ENCODE measurements at places on chromosomes 2 and 18.

GRCh38 chr2:108125581-108125980, 114.2 kb upstream of the SULT1C3 start:
- no peak for DNase-seq

DNA sequence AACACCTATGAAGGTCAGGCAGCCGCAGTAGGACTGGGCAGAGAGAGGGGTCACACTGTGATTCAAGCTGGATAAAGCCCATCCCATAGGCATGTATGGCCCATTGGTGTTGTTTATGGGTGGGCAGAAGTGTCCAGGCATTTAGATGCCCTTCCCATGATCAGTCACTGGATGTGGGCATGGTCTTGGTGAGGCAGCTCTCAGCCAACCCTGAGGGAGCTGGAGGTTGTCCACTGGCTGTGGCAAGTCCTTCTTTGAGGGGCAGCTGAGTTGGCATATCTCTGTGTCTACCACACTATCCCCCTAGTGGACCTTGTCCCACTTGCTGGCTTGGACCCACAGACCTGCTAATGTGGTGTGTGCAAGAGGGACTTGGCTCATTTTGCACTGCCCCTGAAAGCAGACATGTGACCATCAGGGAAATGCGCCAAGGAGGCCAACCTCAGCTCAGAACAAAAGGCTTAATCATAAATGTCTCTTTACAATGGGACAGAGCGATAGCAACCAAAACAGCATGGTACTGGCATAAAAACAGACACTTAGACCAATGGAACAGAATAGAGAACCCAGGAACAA, 82.0 kb downstream of the TMEM17 start:
- DNase-seq, result no peak

GRCh38 chr2:164816900-164817299, 24.7 kb downstream of the COBLL1 start:
- DNase-seq, result no peak

DNA sequence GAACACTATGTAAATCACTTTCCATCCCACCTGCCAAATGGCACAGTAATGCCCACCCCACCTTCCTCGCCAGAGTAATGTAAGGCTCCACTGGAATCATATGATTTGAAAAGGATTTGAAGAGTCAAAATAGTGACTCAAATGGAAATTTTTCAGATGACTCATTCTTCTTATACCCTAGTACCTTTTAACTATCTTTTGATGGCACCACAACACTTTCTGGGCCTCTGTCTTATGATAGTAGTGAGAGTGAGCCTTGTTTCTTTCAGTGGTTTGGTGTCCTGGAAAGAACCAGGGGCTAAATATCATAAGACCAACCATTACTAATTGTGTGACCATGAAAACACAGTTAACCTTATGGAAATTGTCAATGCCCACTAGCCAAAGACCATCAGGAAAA, 235.4 kb upstream of the SLC14A2 start:
- no peak for DNase-seq

DNA sequence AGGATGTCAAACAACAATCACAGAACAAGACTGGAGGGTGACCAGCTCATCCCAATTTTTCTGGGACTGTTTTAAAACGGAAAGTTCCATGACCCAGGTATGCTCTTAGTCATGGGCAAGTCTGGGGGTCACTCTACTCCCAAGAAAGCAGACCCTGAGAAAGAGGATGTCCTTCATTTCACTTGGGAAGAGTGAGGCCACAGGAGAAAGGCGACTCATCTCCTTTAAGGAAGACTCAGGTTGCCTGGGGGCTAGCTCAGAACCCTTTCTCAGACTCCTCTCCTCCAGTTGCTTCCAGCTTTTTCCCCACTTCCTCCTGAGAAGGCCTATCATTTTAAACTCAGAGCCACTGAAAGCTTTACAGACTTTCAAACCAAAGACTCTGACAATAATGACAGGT, 9.3 kb downstream of the RNF152 start:
- no peak for DNase-seq

DNA sequence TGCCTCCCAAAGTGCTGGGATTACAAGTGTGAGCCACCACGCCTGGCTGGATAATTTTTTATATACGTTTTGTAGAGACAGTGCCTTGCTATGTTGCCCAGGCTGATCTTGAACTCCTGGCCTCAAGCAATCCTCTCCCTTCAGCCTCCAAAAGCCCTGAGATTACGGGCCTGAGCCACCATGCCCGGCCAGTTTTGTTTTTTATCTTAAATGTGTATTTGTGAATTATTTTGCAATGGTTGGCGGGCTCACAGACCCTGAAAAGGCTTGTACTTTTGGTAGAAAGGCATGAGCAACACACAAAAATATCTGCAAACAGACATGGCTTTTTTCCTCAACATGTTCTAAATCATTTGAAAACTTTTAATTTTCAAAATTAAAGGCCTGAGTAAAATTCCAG, 73.4 kb upstream of the TMEM18 start:
- DNase-seq, result no peak

- no peak for DNase-seq
These were observed 828.0 kb upstream of the CDH2 start for GRCh38 chr18:29004921-29005320.

- no peak for DNase-seq
These were observed 87.0 kb upstream of the GATA6 start for GRCh38 chr18:22082408-22082807.

DNA sequence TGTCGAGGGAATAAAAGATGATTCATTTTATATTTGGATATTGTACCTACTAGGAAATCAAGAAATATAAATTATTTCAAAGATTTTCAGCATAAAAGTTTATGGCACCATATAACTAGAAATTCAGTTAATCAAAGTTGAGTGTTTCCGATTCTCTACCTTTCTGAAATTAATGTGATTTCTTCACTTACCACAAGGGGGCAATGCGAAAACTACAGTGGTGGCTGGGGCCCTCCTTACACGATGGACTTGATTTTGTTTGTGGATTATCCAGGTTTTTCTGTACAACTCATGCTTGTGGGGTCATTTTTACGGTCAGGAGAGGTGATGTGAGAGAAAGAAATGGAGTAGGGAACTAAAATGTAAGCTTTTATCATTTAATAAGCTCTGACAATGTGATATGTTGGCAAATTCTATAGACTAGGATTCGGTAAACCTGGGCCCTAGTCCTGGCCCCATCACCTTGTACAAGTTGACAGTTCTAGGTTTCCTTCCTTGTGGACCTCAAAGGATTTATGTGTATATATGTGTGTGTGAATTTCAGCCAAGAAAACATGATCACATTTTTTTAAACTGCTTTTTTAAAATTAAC, 47.6 kb downstream of the G6PC2 start:
- DNase-seq, result no peak

DNA sequence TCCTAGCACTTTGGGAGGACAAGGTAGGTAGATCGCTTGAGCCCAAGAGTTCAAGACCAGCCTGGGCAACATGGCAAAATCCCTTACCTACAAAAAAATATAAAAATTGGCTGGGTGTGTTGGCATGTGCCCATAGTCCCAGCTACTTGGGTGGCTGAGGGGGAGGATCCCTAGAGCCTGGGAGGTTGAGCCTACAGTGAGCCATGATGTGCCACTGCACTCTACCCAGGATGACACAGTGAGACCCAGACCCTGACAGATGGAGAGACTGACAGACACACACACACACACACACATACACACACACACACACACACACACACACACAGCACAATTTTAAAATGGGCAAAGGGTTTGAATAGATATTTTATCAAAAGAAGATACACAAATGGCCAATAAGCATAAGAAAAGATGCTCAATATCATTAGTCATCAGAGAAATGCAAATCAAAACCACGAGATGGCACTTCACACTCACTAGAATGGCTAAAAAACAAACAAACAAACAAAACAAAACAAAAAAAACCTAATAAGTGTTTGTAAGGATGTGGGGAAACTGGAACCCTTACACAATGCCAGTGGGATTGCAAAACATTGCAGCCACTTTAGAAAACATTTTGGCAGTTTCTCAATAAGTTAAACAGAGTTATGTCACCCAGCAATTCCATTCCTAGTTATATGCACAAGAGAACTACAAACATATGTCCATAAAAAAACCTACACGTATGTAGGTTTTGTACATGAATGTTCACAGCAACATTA, 42.3 kb downstream of the BAZ2B start:
- no peak for DNase-seq

GRCh38 chr2:231117922-231118613, 6.8 kb downstream of the HTR2B start:
- no peak for DNase-seq

GRCh38 chr18:22320155-22320554, 97.6 kb downstream of the CTAGE1 start:
- no peak for DNase-seq

DNA sequence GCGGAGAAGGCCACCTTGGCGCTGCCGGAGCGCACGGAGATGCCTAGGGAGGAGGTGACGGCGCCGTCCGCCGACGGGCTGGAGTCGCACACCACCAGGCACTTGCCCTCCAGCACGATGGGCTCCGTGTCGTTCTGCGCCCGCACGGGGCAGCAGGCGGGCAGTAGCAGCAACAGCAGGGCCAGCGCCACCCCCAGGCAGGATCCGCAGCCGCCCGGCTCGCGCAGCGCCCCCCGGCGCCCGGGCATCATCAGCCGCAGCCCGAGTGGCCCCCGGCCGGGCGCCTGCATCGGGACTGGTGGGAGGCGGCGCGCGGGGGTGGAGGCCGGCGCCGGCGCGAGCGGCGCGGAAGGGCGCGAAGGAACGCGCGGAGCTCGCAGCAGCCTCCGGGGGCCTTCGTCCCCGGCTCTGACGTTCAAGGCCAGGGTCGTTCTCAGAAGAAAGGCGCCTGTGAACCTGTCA, 2.2 kb downstream of the CBLN2 start:
- DNase-seq, result no peak

DNA sequence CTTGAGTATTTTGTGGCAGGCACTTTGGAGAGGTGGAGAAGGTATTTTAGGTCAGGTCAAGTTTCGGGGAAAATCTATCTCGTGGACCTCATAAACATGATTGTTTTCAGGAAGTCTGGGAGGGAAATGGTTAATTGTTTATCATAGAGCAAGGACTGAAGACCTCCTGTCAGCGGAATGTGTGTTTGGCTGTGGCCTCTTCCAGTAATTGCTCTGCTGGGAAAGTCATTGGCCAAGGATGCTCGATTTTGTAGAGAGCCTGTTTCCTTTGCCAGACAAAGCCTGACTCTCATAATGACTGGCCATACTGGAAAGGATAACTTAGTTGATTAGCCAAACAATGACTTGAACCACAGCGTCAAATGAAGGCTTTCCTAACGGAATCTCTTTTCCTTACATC, 30.0 kb downstream of the IL1R2 start:
- no peak for DNase-seq

GRCh38 chr2:36172824-36173223, 182.8 kb upstream of the CRIM1 start:
- no peak for DNase-seq

DNA sequence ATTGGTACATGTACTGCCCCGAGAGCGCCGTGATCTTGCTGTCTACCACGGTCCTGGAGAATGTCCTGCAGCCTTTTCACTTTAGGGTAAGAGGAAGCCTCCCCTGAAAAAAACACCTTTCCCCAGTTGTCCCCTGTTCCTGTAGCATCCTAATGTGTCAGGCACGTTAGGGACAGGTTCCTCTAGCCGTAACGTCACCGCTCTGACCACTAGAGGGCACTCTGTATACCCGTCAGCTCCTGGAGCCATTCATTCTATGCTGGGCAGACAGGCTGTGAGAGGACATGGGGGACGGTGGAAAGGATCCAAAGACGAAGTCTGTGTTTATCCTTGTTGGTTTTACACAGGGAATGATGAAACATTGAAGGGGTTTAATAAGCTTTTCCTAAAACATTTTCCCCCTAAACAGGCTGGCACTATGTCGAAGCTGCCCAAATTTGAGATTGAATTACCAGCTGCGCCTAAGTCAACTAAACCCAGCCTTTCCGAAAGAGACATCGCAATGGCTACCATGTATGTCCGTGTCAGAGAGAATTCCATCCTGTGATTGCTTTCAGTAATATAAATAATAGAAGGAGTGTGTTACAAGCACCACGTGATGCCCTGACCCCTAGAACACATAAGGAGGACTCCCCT, 12.7 kb downstream of the RMC1 start:
- peak; percentile 78 for DNase-seq

GRCh38 chr2:8833853-8834252, 3.6 kb downstream of the KIDINS220 start:
- DNase-seq, result no peak

GRCh38 chr2:17583166-17583565, 42.7 kb downstream of the VSNL1 start:
- DNase-seq, result no peak

- no peak for DNase-seq
These were observed 6.9 kb upstream of the EHBP1 start for GRCh38 chr2:62698653-62699052.

- DNase-seq, result no peak
These were observed 18.3 kb upstream of the KLHL29 start for GRCh38 chr2:23366720-23367119.

GRCh38 chr2:1306014-1306686, 107.1 kb upstream of the TPO start:
- DNase-seq, result no peak

- DNase-seq, result no peak
These were observed 434.8 kb downstream of the NBAS start for GRCh38 chr2:15126373-15126772.

GRCh38 chr2:164570475-164570874, 50.8 kb downstream of the GRB14 start:
- no peak for DNase-seq

DNA sequence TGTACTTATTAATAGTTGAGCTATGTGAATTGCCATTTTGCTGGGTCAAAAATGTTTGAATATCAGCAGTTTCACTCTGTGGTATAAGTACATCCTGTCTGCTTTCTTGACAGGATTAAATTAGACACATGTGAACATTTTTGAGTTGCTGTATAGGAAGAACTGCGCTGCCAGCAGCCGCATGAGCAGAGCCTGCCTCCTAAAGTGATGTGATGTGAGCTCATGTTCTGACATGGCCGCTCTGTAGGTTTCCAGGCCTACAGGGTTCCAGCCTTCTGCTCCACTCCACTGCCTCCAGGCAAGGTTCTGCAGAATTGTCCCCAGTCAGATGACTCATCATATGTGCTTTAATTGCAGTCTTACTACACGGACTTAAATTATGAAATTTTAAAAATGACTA, 119.7 kb upstream of the NFATC1 start:
- no peak for DNase-seq

DNA sequence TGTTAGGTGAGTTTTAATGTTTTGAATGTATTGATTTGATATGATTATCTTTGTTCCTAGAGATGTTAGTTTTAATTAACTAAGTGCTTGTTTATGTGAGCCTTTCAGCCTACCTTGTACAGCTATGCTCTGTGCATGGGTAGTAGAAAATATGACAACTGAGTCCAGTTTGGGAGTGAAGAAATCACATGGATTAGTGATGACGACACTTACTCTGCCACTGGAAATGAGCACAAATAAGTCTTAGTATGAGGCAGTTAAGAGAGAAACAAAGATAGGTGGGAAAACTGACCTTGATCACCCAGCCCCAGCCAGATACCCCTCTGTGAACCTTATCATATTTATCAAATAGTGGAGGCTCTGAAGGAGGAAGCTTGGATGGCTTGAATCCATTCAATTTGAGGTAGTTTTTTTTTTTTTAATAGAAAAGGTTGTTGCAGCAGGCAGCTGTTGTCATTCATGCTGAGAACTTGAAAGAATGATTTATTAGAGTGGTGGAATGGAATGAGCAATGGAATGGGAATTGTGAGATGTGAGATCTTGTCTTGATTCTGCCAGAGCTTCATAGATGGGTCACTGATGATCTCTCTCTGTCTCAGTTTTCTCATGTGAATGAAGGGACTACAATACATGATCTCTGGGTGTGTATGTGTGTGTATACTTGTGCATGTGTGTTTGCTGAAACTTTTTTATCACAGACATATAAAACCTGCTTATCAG, 96.4 kb downstream of the MAP3K20 start:
- no peak for DNase-seq

- no peak for DNase-seq
These were observed 28.5 kb downstream of the MAP4K3 start for GRCh38 chr2:39408351-39409136.

GRCh38 chr2:12363138-12363537, 353.6 kb upstream of the TRIB2 start:
- DNase-seq, result no peak

Data from tibial artery (tissue), 4 donors.